ENCODE measurements at places on chromosomes 6 and 20.
A peak's percentile ranks its signal among the peaks of the same experiment; 100 is the strongest.

DNA sequence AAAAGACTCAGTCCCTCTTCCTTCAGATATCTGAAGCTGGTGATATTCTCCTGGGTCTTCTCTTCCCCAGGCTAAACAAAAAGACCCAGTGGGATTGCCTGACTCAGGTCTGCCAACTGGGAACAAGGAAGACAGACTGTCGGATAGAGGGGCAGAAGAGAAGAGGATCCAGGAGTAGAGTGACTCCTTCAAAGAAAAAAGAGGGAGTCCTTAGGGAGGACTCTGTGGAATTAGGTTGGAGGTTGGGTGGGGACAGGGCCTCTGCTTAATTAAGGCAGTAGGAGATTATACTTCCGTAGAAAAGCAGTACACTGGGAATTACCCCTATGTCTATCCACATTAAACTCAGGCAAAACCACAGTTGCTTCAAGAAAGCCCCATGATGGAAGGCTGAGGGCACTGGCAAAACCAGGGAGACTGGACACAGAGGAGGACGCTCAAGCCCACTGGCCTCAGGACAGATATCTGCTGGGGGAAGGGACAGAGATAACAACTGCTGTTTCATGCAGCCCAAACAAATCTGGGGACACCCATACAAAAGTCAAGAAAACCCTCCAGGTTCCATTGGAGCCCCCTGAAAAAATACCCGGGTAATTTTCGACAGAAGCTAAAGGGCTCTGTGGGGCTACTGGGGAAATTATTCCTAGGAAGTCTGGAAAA lies 5.7 kb downstream of the BCL2L1 start:
- no peak for DNase-seq

- no peak for DNase-seq
Measured at GRCh38 chr20:59291740-59292383, 8.5 kb upstream of the EDN3 start.

DNA sequence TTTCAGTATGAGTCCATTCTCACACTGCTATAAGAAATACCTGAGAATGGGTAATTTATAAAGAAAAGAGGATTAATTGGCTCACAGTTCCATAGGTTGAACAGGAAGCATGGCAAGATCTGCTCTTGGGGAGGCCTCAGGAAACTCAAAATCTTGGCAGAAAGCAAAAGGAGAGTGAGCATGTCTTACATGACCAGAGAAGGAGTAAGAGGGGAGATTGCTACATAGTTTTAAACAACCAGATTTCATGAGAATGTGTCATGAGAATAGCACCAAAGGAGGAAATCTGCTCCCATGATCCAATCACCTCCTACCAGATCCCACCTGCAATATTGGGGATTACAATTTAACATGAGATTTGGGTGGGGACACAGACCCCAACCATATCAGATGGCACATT lies 672.4 kb downstream of the HTR1B start:
- DNase-seq, result no peak

GRCh38 chr20:15925376-15925775 lies 647.9 kb downstream of the KIF16B start:
- DNase-seq, result no peak

DNA sequence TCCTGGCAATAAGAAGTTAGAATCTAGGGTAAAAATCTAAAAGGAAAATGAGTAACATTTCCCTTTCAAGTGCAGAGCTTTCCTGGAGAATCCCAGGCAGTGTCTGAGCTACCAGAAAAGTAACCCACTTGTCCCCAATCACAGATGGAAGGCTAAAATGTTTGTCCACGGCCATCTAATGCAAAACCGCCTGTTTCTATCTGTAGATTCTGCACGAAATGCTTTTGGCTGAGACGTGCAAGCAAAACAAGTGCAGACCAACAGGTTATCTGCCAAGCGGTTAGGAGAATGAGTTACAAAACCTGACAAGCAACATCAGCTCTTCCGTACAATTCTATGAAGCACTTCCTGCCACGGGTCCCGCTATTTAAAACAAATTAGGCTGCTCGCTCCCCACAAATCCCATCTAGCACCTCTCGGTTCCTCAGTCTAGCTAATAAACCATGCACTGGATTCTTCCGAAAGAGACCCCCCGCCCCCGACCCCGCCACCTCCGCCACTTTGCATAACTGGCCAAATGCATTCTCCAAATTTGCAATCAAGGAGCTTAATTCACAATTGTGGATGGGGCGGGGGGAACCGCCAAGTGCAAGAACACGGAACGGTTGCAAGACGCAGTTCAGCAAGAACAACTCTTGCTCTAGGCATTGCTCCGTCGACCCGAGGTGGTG lies 1.4 kb downstream of the ELOVL5 start:
- DNase-seq, result peak; percentile 44

DNA sequence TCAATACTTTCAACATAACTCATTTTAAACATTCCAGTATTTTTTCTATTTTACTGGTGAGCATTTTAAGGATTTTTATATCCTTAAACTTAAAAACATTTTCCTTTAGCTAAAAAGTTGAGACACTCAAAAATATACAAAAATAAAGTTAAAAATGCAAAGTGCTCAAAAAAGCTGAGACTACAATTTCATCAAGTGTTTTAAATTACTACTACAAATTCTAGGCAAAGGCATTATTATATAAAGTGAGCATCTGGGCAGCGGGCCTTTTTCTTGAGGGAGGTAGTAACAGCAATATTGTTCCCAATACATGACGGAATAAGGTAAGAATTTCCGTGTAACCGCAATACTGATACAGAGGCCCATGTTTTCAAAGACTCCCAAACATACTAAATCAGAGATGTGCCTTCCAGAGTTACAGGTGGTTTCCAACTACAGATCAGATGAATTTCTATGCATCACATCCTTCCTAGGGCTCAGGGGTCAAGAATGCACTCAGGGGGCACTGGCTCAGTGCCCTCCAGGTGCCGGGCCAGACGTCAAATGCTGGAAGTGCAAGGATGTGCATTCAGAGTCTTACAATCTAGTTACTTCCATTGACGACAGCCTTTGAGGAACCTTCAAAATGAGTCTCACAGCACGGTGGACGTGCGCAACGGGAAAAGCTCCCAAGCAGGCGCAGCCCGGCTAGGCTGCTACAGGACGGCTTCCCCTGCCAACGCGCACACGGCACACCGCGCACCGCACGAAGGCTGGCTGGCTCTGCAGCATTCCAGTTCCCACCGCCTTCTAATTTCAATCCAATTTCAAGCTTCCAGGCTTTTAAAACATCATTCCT lies 1.7 kb downstream of the PHF10 start:
- DNase-seq, result peak; percentile 65

- no peak for DNase-seq
Measured at GRCh38 chr6:158021376-158021775, 39.7 kb downstream of the SYNJ2 start.
